ENCODE measurements at places on chromosomes 6 and 20.

GRCh38 chr6:137240168-137240567 lies 21.0 kb upstream of the IFNGR1 start:
- no peak for DNase-seq

DNA sequence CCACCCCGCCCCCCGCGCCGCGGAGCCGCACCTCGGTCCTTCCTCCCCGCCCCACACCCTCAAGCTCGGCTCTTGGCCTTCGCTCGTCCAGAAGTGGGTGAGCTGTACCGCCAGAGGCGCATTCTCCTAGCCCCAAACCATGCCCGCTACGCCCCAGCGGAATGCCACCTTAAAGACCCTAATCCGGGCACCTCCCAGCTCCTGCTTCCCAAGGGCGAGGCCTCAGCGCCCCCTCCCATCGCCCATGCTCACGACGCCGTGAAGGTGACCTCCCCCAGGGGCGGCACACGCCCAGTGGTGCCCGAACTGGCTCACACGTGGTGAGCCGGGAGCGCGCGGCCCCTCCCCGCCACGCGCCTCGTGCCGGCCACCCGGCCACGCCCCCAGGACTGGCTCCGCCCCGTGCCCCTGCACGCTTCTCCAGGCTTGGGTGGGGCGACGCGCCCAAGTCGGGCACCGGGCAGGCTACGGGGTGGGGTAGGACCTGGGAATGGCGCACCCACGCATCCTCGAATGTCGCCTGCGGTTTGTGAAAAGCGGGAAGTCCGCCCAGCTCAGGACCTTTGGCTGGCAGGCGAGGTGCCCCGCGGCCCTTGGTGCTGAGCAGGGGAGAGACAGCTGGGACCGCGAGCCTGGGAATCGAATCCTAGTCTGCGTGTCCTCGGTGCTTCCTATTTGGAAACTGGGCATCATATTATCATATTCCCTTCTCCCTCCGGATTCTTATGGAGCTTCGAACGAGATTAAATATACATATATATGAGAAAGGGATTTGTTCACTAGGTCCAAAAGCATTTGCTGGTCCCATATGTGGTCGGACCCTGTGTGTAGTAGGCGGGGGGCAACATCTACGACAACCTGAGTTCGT lies 941 bp upstream of the SOX12 start:
- DNase-seq: peak; percentile 64

DNA sequence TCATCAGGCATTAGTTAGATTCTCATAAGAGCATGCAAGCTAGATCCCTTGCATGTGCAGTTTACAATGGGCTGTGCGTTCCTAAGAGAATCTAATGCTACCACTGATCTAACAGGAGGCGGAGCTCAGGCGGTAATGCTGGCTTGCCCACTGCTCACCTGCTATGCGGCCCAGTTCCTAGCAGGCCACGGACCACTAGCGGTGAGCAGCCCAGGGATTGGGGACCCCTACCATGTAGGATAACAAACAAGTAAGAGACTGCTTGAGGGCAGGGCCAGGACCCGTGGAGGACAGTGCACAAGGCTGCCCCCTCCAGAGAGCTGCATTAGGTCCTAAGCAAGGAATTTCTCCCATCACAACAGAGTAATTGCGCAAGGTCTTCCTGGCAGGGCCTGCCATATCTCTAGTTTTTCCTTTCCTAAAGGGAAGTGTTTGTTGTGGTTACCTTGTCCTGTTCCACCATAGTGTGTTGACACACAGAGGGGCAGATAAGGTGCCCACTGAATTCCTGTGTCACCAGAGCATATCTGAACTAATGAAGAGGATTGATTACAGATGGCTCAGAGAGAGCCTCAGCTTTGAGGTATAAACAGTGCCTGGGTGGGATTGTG lies 58.0 kb downstream of the PACRG start:
- DNase-seq: no peak

DNA sequence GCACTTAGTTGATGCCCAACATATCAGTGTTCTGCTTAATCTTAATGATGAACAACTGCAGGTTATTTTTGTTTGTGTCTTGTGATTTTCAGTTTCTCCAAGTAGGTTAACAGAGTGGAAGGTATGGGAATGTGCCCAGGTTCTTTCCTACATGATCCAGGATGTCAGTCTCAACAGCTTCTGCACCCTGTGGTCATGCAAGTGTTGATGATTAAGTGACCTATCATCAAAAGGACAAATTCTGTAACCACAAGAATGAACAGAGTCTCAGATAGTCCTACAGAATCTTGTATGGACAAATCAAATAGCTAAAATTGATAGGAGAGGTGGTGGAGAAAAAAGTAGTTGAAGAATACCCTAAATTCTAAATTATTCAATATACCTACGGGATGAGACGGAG lies 26.1 kb downstream of the MAN1A1 start:
- DNase-seq: no peak

DNA sequence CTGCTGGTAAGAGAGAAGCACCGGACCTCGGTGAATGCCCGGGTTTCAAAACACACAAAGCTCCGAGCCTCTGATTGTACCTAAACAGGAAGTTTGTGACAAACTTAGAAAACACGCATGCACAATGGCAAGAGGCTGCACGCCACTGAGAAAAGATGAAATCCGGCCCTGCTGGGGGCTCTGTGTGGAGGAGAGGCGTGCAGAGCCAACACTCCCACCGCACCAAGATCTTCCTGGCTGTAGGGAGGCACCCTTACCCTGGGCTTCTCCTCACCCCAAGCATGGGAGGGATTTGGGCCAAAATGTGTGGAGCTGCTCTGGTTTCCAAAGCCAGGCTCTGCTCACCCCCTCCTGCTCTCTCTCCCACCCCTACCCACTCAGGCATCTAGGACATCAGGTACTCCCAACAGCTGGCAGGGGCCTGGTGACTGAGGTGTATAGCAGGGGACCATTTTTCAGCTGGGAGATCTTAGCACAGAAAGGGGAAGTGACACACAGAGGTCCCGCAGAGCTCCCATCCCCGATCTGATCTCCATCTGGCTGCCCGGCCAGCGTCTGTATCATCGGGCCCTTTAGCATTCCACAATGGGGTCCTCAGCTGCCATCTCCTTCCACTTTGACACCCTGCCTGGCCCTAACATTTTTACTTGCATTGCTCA lies 84.2 kb downstream of the TRERF1 start:
- no peak for DNase-seq

DNA sequence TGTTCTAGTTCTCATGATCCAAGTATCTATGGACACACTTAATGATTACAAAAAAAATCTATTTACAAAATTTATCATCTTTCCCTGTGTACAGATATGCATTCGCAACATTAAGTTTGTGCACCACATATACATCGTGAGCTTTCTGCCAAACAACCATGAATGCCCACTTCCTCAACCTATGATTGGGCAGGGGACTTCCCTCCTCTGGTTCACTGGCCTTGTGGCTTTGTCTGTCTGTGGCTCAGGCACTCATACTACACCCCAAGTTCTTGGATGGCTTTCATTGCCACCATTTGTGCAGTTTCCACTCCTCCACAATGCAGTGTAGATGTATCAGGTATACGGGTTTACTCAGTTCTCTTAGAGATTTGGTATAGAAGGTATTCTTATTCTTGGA lies 74.9 kb downstream of the HS3ST5 start:
- no peak for DNase-seq

DNA sequence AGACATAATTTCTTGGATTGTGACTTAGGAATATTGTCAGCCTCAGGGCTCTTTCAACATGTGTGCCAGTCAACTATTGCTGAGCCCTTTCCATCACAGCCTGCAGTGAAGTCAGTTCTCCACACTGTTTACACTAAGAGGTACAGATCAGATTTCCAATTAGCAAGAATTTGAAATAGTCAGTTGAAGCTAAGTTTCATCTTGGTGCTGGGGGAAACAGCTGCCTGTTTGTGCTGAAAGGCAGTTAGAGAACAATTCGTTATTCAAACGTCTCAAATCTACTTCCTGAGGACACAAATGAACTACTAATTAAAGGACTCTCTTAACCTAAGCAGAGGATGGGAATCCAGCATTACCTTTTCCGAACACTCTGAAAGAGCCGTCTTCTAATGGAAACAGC lies 25.9 kb downstream of the ADGRF1 start:
- DNase-seq: peak; percentile 29

GRCh38 chr20:50260479-50261221 lies 70.0 kb downstream of the CEBPB start:
- DNase-seq: no peak

GRCh38 chr6:37565267-37566110 lies 65.8 kb upstream of the CCDC167 start:
- peak; percentile 42 for DNase-seq

DNA sequence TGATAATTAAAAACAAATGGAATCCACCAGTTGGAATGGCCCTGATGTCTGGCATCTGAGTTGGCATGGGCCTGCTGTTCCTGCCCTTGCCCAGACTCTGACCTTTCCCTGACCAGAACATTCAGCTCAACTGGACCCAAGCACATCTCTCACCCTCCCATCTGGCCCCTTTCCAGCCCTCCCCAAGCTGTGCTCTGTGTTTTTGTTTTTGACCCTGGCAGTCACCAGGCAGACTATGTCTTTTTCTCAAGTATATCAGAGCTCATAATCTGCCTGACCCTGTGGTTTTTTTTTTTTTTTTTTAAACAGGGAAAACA lies 117.6 kb downstream of the TRDN start:
- DNase-seq: no peak

GRCh38 chr20:45924391-45925261 lies 9.9 kb upstream of the PCIF1 start:
- no peak for DNase-seq

GRCh38 chr6:3165631-3166534 lies 8.5 kb upstream of the TUBB2A start:
- no peak for DNase-seq

DNA sequence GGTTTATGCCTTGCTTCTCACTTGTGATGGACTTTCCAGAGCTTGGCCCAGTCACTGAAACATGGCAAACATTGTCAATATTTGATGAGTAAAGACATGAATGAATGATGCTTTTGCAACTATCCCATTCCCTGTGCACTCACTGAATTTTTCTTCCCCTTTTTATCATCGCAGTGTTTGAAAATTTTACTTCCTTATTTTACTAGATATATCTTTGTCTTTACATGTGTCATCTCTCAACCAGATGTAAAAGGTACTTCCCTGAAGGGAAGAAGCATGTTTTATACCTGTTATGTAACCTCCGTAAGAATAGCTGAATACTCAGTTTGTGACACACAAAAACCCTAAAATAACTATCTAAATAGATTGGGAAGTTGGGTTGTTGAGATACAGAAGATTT lies 544.7 kb upstream of the FLRT3 start:
- no peak for DNase-seq

GRCh38 chr6:89385156-89385667 lies 26.9 kb downstream of the RRAGD start:
- no peak for DNase-seq

DNA sequence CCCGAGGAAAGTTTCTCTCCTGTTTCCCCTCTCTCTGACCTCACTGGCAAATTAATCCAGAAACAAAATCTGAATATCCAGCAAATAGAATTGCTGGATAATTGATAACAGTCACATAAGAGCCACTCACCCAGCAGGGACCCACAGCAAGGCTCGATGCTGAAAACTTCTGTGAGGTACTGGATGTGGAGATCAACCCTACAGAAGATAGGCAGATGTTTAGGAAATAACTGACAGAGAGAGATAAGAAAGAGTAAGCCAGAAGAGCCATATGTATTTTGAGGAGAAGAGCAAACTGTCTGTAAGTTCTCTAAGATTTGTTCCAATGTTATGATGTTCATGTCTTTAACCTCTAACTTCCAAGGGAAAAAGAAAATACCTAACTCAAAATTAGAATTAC lies 59.7 kb downstream of the PKHD1 start:
- no peak for DNase-seq

GRCh38 chr20:62322492-62323041 lies 19.8 kb downstream of the ADRM1 start:
- DNase-seq: no peak

- DNase-seq: no peak
Measured at GRCh38 chr6:42120895-42121865, 21.2 kb downstream of the C6orf132 start.

DNA sequence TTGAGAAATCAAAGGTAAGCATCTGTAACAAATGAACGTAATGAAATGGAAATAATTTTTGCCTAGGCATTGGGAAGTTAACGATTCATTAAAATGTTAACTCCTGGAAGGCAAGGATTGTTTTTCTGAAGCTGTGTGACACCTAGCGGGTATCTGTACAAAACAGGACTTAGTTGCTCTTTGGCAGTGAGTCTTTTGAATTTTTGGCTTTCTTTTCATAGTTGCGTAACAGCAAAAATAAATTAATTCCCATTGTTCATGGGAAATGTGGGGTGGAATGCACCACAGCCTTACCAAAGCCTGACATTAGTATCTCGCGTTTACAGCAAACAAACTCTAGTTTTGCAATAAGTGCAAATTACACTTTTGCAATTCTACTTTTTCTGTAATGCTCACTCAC lies 92.7 kb upstream of the DTNBP1 start:
- no peak for DNase-seq

- DNase-seq: no peak
Measured at GRCh38 chr6:15152700-15153099, 93.2 kb upstream of the JARID2 start.

GRCh38 chr6:73194744-73195143 lies 30.6 kb downstream of the KHDC1L start:
- DNase-seq: no peak

DNA sequence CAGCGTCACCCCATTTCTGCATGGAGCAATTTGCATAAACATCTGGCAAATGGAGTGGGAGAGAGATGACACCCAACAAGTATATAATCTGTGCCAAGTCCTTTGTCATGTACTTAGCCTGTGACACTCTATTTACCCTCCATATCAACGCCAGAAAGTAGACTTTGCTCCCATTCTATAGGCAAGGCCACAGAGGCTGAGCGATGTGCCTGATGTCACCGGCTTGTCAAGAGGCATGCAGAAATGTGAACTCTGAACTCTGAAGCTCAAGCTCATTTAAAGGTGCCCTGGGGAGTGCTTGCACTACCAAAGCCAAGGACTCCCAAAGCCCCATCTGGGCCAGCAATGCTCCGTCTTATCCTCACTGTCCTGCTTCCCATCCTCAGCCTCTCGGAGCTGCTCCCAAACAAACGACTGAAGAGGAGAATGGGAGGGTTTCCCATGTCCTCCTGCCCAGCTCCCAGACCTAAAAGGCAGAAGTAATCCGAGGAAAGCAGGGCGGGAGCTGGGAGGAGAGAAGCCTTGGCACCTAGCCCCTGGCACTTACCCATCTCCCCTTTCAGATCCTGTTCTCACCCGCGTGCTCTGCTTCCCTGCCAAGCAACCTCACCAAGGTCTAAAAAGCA lies 9.2 kb downstream of the CPNE5 start:
- no peak for DNase-seq

DNA sequence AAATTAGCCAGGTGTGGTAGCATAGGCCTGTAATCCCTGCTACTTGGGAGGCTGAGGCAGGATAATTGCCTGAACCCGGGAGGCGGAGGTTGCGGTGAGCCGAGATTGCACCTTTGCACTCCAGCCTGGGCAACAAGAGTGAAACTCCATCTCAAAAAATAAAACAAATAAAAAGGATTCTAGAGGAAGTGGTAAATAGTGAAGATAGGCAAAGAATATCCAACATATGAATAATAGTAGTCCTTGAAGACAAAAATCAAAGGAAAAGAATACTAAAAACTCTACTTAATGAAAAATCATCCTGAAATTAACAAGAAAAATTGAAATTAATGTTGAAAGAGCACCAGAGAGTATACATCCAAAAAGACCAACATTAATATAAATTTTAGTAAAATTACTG lies 67.0 kb upstream of the MRAP2 start:
- no peak for DNase-seq

GRCh38 chr6:14243597-14243996 lies 126.0 kb downstream of the CD83 start:
- no peak for DNase-seq

- no peak for DNase-seq
Measured at GRCh38 chr6:44480097-44480541, 92.6 kb downstream of the CDC5L start.

- no peak for DNase-seq
Measured at GRCh38 chr20:59823030-59823423, 110.4 kb downstream of the SYCP2 start.

Measured in NCI-H1417 treated with DMSO at 0.1 percent for 48 hours (cell line).